ENCODE measurements at places on chromosomes 11 and 22. TPM values are rescaled to one million over a fixed set of nuclear protein-coding genes. Genes with fewer than 3 reads are reported as not detected.

GRCh38 chr11:8315954-8316353, 52.3 kb upstream of the LMO1 start:
- H3K4me3 ChIP-seq: no peak overlapping the region
- DNase-seq: no peak
- no peaks in the 10 kb centered on the region for H3K27me3 ChIP-seq
- H3K4me1 ChIP-seq: no peaks in the 10 kb centered on the region

Gene GRIA4
- total RNA-seq: not detected

Gene CCS
- total RNA-seq: 30.4 TPM

DNA sequence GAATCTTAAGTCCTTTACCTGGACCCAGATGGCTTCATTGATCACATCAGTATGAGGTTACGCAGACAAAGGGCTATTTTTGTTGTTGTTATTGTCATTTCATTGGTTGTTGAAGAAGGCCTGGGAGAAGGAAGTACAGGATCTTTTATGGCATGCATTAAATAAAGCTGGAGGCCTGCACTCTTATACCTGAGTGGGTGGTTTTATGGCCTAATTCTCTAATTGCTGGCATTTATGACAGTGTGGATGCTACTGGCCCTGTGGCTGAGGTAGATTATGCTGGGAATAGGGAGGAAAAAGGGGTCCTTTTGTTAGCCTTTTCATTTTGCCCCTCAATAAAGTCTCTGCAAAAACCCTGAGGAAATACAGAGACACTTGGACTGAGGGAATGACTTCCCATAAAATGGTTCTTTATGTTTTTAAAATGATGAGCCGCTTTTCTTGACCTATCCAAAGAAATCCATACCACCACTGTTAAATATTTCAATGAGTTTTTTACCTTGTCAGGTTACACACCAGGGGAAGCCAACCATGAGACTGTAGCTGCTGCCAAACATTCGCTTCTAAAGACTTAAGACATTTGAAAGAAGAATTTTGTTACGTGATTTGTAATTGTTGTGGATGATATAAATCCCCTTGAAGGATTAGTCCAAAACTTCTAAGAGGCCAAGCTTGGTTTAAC, 6.8 kb downstream of the KMT2A start:
- H3K4me3 ChIP-seq: peak overlapping the region; percentile 31
- peaks cover 82% of the 10 kb centered on the region for H3K4me1 ChIP-seq
- DNase-seq: no peak
- peak overlapping the region; percentile 73 for H3K27ac ChIP-seq
- peaks cover 64% of the 10 kb centered on the region for H3K36me3 ChIP-seq

DNA sequence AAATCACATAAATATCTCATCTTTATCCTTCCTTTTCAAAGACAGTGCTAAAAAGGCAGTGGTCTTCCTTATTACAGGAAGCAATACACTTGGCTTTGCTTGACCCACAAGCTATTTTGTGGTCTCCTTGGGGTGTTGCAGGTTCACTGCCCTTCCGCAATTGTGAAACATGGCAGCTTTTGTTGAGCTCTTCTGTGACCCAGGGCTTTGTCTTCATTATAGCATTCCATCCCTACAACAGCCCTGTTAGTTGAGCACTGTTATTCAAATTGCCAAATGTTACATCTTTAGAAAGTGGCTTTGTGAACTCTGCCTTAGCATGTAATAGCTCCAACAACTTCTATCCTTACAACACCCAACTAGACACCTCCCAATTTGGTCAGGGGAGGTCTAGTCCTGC, 107.1 kb downstream of the OPCML start:
- H3K4me3 ChIP-seq: no peak overlapping the region
- H3K27me3 ChIP-seq: no peaks in the 10 kb centered on the region
- H3K27ac ChIP-seq: no peak overlapping the region
- DNase-seq: no peak

GRCh38 chr22:34904486-34904885, 161.5 kb upstream of the ISX start:
- no peak for DNase-seq
- H3K27ac ChIP-seq: no peak overlapping the region
- H3K4me3 ChIP-seq: no peak overlapping the region
- H3K4me1 ChIP-seq: no peaks in the 10 kb centered on the region
- no peaks in the 10 kb centered on the region for H3K27me3 ChIP-seq

DNA sequence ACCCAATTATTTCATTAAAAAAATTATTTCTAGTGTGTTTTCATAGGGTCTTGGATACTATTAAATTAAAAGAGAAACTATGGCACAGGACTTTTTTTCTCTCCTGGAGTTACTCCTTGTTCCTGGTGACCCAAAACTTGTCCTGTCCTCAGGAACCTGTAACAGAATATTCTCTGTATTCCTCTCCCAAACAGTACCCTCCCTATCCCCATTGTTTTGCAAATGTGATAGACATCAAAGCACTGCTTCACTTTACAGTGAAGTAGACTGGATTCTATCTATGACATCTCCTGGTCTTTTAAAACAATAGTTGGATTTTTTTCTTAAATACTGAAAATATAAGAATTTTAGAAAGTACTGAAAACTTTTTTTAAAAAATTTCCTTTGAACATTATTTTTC, 37.2 kb downstream of the FAR1 start:
- no peak for DNase-seq
- H3K36me3 ChIP-seq: peaks cover 53% of the 10 kb centered on the region
- no peak overlapping the region for H3K4me3 ChIP-seq
- no peak overlapping the region for H3K27ac ChIP-seq
- no peaks in the 10 kb centered on the region for H3K4me1 ChIP-seq
- H3K27me3 ChIP-seq: no peaks in the 10 kb centered on the region

Gene UBQLN3
- total RNA-seq: not detected

GRCh38 chr11:69992943-69993694, 85.0 kb upstream of the ANO1 start:
- no peaks in the 10 kb centered on the region for H3K4me1 ChIP-seq
- H3K4me3 ChIP-seq: no peak overlapping the region
- DNase-seq: no peak
- H3K36me3 ChIP-seq: no peaks in the 10 kb centered on the region
- peaks cover 27% of the 10 kb centered on the region for H3K27me3 ChIP-seq
- H3K27ac ChIP-seq: no peak overlapping the region

Data from activated T-helper 2 cell treated with anti-CD3 and anti-CD28 coated beads, Interferon-gamma antibody, Interleukin-2, Interleukin-4, amounts not matched to agents 10 μg/mL and 5 μg/mL and 100 μg/mL, durations not matched to agents 14 hours and 24 hours and 36 hours (primary cell).